NCI-H226 (cell line): ENCODE measurements at places on chromosomes 3 and 15.
A peak's percentile ranks its signal among the peaks of the same experiment; 100 is the strongest.

- DNase-seq, result peak; percentile 65
These were observed 118.7 kb downstream of the NUP210 start for GRCh38 chr3:13301286-13301987.

DNA sequence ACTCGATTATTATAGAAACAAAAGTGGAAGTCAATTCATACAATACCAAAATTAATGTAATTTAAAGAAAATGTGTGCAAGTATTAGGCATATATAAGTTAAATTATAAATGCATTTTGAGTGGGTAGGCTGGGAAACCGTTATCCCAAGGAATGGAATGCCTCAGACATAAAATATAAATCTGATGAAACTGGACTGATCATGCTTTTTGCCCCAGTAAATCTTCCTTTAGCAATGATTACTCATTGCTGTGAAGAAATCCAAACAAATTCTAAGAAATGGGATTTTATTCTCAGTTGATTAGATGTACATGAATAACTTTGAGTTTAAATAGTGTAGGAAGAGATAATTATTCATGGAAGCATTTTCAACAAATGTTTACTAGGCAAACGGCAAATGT, 185.5 kb upstream of the KCNMB2 start:
- no peak for DNase-seq

DNA sequence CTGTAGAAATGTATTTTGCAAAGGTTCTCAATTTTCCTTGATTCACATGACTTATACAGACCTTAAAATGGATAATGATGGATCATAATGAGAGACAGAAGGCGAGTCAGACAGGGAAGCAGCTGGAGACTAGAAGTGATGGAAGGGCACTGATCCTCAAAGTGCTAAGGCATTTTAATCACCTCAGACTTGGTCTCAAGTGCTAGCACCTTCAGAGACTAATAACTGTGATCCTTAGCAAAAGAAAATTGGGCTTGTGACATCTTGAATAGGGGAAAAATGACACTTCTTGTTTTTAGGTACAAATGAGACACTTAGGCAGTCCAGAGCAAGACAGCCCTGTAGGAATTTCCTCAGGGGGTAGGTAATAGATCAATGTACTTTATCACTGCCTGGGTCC, 1011.7 kb downstream of the SQOR start:
- no peak for DNase-seq

GRCh38 chr3:100873611-100874010, 119.6 kb downstream of the ABI3BP start:
- DNase-seq, result no peak

DNA sequence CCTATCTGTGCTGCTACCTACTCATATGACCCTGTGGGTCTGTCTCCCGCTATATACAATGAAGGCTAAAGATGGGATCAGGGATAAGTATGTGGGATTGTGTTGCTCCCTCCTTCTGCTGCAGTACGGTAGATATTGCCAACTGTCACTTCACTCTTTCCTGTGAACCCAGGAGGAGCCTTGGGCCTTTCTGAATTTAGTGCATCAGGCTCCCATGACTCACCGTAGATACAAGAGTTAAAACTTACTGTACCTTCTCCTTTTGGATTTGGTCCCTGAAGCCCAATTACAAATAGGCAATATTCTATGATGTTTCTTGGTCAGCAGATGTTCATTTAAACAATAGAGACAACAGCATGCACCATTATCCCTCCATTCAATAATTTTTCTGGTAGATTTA, 27.4 kb downstream of the MITF start:
- no peak for DNase-seq

- peak; percentile 75 for DNase-seq
These were observed at the start of gene RPUSD2 for GRCh38 chr15:40569129-40569953. TSS of gene RPUSD2 (plus strand) at chr15:40569299. CDS start at chr15:40569338, 39 bp downstream.

DNA sequence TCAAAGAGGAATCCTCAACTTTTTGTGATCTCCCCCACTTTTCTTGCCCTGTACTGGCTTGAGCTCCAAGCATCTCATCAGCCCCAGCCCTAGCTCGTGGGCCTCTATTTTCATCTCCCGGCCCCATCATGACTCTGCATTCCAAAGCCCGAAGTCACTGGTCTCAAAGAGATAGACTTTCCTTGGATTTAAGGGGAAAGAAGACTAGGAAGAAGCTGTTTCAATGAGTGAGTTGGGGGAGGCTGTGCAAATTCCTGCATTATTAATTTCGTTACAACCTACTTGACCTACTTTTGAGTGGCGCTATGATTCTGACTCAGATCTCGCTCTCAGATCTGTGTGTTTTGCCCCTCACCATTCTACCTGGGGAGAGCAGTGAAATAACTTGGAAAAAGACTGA, 266.6 kb upstream of the TBL1XR1 start:
- DNase-seq, result peak; percentile 81

GRCh38 chr15:101128221-101129015, 123.4 kb downstream of the CHSY1 start:
- DNase-seq, result peak; percentile 97

DNA sequence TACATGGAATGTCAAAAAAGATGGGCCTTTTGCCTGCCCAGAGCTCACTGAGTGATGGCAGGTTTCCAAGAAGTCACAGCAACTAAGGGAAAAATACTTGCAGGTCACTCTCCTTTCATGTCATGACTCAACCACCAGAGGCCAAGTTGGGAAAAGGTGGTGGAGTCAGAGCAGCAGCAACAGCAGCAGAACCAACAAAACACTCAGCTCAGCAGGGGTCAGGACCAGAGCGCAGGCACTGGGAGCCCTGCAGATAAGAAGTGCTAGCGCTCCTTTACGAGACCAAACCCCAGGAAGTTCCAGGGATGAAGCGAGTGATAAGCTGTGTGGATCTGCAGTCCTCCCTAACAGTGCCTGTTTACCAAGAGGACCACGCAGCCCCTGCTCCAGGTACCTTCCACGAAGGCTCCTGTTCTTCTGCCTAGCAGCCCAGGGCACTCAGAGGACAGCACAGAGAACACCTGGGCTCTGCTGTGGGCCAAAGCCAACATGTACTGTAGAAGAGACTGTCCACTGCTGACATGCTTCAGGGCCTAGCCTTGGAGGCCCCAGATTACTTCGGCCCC, 26.0 kb downstream of the POC1A start:
- peak; percentile 75 for DNase-seq

- no peak for DNase-seq
These were observed 81.0 kb downstream of the FBXL2 start for GRCh38 chr3:33358172-33358781.

GRCh38 chr15:47673232-47673761, 44.0 kb upstream of the SEMA6D start:
- no peak for DNase-seq

DNA sequence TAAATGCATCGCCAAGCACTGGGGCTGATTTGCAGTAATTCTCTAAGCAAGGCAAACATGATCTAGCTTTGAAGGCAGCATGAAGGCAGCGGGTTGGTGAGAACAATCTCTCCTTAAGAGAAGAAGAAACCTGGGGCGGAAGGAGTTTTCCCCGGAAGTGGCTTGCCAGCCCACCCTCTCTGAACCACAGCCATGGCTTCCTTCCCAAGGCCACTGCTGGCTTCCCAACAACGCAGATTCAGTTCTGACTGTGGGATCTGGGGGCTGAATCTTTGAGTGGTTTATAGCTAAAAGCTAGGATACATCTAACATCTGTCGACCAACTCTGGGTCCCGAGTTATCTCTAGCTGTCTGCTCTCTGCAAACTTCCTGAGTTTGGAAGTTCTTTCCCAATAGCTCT, 4.3 kb upstream of the CPN2 start:
- DNase-seq, result no peak

DNA sequence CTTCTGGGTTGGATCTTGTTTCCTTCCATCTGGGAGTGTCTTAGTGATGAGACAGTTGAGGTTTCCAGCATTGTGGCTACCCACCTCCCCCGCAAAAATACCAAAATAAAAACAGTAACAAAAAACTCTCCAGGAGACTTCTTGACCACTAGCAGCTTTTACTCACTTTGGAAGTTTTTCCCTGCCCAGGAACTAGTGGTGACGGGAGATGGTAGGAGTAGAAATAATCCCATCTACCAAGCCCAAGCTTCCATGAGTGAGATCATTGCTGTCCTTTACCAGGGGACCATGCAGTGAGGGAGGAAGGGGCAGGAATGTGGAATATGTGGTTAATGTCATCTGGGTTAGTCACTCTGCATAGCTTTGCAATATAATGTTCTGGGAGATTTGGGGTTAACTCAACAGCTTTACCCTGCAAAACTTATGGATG, 187.7 kb downstream of the ITPR1 start:
- peak; percentile 20 for DNase-seq

DNA sequence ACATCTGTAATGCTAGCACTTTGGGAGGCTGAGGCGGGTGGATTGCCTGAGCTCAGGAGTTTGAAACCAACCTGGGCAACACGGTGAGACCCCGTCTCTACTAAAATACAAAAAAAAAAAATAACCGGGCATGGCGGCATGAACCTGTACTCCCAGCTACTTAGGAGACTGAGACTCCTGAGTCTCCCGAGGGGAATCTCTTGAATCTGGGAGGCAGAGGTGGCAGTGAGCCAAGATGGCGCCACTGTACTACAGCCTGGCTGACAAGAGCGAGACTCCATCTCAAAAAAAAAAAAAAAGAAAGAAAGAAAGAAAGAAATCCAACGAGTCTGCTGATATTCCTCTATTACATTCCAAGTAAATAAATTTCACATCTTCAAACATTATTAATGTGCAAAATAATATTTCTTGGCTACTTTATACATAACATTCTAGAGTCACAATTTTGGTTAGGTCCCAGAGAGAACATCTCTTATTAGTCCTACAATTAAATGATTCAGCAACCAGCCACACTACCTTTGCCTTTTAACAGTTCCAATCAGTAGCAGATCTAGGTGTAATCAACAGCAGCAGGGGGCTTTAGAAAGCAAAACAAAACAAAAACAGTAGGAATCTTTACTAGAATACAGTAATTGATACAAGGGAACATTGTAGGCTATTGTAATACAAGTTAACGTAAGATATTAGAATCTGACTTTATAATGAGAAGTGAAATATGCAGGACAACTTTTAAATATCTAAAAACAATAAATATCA, 195.8 kb downstream of the TBC1D5 start:
- DNase-seq, result no peak
